ENCODE measurements at places on chromosomes 3 and 15.
A peak's percentile ranks its signal among the peaks of the same experiment; 100 is the strongest.

GRCh38 chr3:129626744-129627349, 20.4 kb upstream of the PLXND1 start:
- peak; percentile 77 for DNase-seq

DNA sequence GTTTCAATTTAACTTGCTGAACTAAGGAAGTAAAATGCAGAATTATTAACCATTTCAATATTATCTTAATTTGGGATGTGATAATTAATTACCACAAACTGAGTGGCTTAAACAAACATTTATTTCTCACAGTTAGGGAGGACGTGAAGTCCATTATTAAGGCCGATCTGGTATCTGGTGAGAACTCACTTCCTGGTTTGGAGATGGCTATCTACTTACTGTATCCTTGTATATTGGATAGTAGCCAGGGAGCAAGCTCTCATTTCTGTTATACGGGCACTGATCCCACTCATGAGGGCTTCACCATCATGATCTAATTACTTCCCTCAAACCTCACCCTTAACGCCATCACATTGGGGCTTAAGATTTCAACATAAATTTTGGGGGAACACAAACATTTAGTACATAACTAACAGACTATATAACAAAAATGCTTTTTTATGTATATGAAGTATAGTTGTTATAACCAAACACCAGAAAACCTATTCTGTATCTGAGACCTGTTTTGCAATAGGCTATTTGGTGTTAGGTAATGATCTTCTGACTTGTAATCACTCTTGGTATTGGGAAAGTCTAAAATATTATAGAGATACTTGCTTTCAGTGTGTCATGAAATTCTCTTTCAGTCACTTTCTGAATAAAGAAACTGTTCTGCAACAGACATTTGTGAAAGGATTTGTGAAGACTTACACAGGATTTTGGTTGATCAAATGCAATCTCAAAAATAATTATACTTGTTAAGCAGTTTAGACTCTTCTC, 4.7 kb upstream of the KPNA4 start:
- no peak for DNase-seq

- DNase-seq, result no peak
Measured at GRCh38 chr3:188404701-188405100, 250.7 kb downstream of the LPP start.

GRCh38 chr3:58564456-58565160, 12.6 kb downstream of the FAM107A start:
- no peak for DNase-seq

- DNase-seq, result no peak
Measured at GRCh38 chr15:66947471-66947870, 117.9 kb upstream of the SMAD3 start.

DNA sequence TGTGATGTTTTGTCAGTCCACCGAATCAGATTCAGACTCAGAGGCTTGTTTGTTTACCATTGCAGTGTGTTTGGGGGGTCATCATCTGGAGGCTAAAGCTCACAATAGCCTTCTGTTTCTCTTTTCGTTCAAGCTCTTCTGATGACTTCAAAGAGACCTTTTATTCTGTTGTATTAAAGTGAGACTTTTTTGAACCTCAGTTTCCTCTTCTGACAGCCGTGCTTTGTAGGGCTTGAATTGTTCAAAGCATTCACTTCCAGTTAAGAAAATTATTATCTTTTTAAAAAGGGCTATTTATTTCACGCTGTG, 1.3 kb downstream of the PXK start:
- DNase-seq, result no peak

- DNase-seq, result no peak
Measured at GRCh38 chr3:31358473-31359070, 174.2 kb upstream of the STT3B start.

GRCh38 chr3:126567696-126568438, 9.1 kb upstream of the C3orf22 start:
- DNase-seq, result no peak

DNA sequence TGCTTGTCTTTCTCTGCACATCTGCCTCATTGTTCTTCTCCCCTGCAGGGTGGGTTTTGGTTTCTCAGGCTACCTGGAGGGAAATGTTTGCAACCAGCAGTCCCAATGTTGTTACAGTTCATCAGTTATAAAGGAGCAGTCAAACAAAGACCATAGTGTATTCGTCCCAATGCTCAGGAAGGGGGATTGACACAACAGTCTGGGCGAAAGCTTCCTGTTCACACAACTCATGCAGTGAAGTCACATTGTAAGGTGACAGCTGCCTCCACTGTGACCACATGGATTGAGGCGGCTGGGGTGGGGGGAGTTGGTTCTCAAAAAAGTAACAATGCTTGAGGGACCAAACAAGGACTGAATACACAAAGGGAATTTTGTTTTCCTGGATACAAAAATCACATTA, 28.8 kb upstream of the TF start:
- DNase-seq, result no peak

DNA sequence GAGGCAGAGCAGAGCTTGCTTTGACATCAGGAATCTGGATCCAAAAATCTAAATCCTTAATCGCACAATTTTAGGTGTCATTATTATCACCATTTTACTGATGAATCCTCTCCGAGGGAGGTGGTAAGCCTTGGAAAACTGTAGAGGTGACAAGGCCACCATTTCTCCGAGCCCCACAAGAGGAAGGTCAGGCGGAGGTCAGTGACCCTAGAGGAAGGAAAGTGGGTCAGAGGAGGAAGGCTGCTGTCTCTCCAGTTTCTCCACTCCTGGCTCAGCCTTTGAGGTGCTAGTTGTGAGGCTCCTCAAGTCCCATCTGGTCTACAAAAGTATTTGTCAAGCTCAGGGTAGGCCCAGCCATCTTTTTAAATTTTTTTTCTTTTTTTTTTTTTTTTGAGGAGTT, 3.2 kb downstream of the DVL3 start:
- no peak for DNase-seq

GRCh38 chr3:152402695-152403451, 134.1 kb downstream of the MBNL1 start:
- no peak for DNase-seq

DNA sequence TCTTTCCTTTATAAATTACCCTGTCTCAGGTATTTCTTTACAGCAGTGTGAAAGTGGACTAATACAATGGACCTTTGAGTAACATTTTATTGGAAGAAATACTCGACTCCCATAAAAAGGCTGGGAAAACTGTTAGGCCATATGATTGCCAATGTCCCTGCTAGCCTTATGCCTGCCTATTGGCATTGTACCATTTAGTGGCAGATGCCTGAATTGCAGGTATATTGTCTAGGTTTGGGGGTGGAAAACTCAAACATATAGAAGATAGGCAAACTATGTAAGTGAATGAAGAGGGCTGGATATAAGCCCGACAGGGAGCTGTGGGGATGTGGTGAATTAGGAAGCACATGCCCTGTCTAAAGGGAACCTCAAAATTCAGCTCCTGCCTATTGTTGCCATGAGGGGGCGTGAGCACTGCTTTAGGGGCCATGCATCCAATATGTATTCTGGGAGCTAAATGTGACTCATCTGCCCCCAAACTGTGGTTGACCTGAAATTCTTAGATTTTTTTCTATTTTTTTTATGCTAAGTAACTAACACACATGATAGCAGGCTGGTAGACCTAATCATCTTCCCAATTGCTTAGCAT, 65.2 kb upstream of the TRA2B start:
- peak; percentile 38 for DNase-seq

GRCh38 chr15:84824260-84825007, 7.3 kb downstream of the ALPK3 start:
- no peak for DNase-seq

DNA sequence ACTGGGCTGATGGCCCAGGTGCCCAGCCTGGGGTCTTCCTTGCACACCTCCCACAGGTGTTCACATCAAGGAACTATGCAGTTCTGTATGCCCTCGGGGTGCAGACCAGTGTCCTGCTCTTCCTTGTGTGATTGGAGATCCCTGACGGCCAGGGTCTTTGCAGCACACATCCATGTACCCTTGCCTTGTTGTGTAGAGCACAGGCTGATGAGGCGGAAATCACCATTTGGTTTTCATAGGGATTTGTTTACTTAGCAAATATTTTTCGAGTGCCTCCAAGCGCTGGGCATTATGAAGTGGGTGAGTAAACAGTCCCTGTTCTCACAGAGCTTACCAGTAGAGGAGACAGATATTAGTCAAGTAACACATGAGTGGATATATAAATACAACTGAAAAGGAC, 209.3 kb upstream of the UMPS start:
- no peak for DNase-seq

DNA sequence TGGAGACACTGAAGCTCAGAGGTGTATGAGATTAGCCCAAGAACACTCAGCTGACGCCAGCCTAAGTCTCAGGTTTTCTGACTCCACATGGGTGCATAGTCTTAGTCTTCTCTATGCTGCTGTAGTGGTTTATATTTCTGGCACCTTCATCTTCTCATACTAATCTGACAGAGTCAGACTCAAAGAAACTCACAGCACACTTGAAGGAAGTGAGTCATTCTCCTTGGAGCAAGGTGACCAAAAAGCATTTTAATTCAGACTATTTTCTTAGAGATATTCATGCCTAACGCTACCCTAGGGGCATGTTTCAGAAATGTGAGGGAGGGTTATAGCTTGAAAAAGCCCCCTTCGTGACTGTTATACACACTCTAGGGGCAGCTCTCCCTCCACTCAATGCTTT, 775.3 kb upstream of the ARPP21 start:
- no peak for DNase-seq

DNA sequence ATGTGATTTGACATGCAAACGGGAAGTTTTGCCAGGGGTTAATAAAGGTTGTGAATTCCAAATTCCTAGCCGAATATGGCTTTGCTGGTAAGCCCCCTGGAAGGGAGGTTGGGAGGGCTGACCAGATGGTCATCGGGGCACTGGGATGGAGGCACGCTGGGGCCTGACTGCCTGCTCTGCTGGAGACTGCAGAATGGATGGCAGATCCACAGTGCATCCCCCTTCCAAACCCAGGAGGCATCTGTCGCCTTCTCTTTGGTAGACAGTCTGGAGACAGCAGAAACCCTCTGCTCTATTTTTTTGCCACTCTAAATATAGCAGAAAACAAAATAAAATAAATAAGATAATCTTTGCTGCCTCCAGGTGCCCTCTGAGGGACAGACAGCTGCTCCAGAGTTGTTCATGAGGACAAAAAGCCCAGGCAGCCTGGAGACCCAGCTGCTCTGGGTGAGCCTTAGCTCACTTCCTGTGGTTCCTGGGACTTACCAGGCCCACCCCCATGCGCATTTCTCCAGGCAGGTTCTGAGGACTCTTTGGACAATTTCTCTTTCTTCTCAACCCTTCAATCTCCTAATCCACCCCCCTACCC, 6.1 kb upstream of the SPTBN5 start:
- no peak for DNase-seq

DNA sequence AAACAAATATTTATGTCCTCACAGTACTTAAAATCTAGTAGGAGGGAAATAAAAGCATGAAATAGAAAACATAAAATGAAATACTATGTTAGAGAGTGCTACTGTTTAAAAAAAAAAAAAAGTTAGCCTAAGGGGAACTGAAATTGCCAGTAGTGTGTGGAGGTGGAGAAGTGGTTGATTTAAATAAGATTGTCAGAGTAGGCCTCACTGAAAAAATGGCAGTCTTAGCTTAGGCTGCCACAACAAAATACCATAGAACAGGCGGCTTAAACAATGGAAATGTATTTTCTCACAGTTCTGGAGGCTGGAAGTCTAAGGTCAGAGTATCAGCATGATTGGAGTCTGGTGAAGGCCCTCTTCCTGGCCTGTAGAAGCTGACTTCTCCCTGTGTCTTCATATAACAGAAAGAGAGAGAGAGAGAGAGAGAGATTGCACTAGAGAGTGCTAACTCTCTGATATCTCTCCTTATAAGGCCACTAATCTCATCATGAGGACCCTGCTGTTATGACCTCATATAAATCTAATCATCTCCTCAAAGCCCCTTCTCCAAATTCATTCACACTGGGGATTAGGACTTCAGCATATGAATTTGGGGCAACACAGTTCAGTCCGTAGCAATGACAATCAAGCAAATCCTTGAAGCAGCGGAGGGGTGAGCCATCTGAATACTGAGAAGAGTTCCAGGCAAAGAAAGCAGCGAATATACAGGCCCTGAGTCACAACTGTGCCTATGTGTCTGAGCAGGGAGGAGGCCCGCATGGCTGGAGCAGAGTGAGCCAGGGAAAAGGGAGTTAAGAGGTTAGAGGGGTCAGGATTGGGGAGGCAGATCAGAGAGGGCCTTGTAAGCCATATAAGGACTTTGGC, 23.6 kb upstream of the LRRC34 start:
- peak; percentile 40 for DNase-seq

GRCh38 chr15:83380682-83381081, 66.5 kb upstream of the SH3GL3 start:
- no peak for DNase-seq

DNA sequence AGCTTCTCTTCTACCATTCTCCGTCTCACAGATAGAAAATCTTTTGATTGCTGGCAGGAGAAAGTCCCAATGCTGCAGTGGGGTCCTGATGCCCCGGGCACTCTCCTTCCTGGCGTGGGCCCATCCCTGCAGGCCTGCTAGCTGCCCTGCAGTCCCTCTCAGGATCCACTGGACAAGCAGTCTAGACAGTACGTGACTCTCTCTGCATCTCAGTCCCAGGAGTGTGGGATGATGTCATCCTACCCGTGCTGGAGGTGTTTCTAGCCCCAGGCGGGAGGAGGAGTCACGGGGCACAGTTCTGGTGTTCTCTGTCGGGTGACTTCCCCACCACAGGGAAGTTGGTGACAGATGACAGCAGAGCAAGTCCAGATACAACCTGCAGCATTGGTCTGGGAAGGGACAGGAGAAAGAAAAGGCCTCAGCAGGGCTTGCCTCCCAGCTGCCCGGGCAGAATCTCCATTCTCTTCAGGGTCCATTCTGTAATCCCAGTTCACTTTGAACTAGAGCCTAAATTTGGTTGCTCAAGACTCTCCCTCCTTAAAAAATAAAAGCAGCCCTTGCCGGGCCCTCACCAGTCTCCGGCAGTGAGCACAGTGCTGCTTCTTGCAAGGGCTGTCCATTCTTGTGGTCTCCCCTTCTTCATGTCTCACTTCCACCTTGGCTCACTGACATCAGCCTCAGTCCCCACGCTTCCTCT, 30.6 kb downstream of the SLC28A1 start:
- DNase-seq, result peak; percentile 16

GRCh38 chr15:25339431-25339830, 99.4 kb downstream of the UBE3A start:
- no peak for DNase-seq

- no peak for DNase-seq
Measured at GRCh38 chr15:99635794-99636193, 70.0 kb downstream of the MEF2A start.

DNA sequence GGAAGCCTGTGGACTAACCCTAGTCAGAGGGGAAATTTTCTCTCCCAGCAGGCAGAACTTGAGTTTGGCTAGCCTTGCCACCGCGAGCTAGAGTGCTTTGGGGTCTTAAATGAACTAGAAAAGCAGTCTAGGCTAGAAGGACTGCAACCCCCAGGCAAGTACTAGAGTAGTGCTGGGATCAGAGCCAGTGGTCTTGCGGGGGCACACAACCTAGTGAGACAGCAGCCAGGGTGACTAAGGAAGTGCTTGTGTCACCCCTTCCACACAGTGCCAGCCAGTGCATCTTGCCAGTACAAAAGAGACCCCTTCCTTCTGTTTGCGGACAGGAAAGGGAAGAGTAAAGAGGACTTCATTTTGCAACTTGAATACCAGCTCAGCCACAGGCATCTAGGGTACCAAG, 59.0 kb downstream of the GOLM2 start:
- DNase-seq, result no peak

GRCh38 chr3:117059067-117059955, 349.7 kb downstream of the TUSC7 start:
- DNase-seq, result no peak
